ENCODE measurements at places on chromosomes 7 and 10. TPM values are rescaled to one million over a fixed set of nuclear protein-coding genes. Genes with fewer than 3 reads are reported as not detected.

Gene VPS41
- total RNA-seq, result 11.4 TPM

Gene ZNF736
- total RNA-seq, result 0.46 TPM

Gene TRUB1
- 16.8 TPM for total RNA-seq

Gene ZNF365
- total RNA-seq, result not detected

Gene MNX1
- 21.9 TPM for total RNA-seq

Gene CHRM2
- not detected for total RNA-seq

Gene ZNF783
- 20.6 TPM for total RNA-seq

Gene TDRD1
- total RNA-seq, result not detected

Gene SYT15B
- not detected for total RNA-seq

Gene ZSWIM8
- 40.0 TPM for total RNA-seq

Gene IL6
- total RNA-seq, result not detected

Gene PRRT4
- total RNA-seq, result 0.16 TPM

Gene PSMG3
- 129 TPM for total RNA-seq

Gene SPDYE8
- not detected for total RNA-seq

Gene ENKUR
- total RNA-seq, result not detected

Gene OLAH
- not detected for total RNA-seq

Gene PAOX
- 4.7 TPM for total RNA-seq

Gene FRAT2
- 30.3 TPM for total RNA-seq

Gene CHST12
- total RNA-seq, result 14.5 TPM

Gene EPO
- not detected for total RNA-seq

DNA sequence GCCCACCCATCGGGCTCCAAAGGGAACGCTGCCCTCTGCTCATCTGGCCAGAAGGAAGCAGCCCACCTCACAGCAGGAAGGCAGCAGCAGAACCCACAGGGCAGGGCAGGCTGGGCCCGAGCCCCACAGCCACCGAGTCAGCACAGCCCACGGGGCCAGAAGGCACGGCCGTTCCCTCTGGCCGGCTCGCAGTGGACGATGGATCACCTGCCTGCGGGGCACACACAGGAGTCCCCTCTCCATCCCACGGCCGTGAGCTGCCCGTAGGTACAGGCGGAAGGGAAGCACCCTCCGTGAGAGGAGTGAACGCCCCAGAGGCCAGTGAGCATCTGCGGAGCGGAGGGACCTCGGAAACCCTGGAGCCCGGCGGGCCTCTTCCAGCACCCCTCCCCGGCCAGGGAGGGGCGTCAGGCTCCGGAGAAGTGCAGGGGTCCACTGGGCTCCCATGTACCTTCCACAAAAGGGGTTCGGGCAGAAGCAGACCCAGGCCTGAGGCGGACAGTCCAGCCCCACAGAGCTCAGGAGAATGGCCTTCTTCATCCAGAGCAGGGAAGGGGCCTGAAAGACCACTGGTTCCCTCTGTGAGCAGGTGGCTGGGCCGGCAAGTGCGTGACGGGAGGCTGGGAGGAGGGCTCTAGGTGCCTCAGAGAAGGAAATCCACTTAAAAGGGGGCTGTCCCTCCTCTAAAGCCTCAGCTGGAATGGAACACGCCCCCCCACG is 11.7 kb downstream of the NUDT1 start:
- DNase-seq, result no peak

DNA sequence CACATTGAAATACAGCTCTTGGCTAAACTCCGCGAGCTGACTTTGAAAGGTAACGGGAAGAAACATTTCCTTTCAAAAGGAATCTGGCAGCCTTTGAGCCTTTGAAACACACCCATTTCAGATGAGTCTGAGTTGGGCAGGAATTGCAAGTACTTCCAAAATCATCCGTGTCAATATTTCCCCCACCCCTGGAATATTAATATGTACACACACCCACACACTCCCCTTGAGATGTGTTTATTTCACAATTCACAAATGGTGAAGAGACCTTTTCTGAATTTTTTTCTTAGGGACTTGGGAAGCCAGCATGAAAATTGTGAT is 438.7 kb upstream of the NRP1 start:
- no peak for DNase-seq

DNA sequence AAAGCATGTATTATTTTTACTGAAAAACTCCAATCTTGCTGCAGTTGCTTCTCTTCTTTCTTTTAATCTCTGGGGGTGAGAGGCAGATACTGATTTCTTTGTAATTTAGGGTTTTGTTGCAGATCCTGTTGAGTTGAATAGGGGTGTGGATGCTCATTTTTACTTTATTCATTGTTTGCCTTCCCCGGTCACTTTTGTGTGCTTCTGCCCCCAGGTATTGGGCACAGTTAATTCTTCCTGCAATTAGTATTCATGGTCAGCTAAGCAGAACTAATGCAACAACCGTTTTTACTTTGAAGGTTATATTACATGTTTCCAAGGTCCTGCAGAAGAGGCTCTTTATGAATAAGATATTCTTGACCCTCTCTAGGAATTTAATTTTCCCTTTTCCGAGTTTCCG is 96.4 kb downstream of the BUB3 start:
- DNase-seq, result no peak

GRCh38 chr7:151850491-151851124 is 26.3 kb downstream of the PRKAG2 start:
- no peak for DNase-seq

- no peak for DNase-seq
Measured at GRCh38 chr7:136104269-136104603, 127.1 kb upstream of the MTPN start.

DNA sequence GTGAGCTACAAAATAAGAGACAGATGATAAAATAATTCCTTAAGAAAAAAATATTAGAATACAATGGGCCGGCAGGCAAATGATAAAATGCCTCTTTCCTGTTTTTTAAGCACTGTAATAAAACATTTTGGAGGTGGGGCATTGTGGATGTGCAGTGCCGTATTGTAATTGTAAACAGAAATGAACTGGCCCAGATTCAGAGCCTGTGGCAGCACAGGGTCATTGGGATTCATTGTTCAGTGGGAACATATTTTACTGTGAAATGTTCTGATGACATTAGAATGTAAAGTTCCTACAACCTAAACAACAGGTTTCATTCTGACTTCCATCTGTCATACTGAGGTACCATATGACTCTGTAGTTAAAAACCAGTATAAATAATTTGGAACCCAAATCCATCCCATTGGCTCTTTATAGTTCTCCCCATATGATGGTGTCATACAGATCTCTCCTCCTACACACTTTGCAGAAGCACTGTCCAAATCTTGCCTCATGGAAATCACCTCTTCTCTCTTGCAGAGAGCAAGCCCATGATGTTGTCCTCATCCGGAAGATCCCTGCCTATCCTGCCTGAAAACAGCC is 264.6 kb downstream of the WDR37 start:
- DNase-seq, result no peak

- DNase-seq, result no peak
Measured at GRCh38 chr7:112293416-112293815, 86.9 kb downstream of the ZNF277 start.

GRCh38 chr10:24603333-24603732 is 120.4 kb downstream of the ARHGAP21 start:
- no peak for DNase-seq

DNA sequence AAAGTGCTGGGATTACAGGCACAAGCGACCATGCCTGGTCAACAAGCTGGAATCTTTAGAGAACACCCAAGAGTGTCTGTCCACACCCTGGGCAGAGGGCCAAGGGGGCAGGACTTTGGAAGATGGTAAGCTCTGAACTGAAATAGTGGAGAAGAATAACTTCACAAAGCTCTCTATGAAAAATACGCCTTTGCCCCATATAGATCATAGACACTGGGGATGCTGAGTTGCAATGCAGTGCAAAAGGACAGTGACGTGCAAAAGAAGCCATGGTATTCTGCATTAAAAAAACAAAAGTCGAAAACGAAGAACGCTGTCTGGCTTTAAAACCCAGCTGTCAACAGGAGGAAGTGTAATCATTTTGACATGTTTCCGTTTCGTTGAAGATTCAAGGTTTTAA is 353.6 kb downstream of the CALN1 start:
- DNase-seq, result no peak

- no peak for DNase-seq
Measured at GRCh38 chr7:5214641-5215040, 24.6 kb downstream of the WIPI2 start.

GRCh38 chr10:86286236-86287109 is 80.1 kb downstream of the GRID1 start:
- no peak for DNase-seq

DNA sequence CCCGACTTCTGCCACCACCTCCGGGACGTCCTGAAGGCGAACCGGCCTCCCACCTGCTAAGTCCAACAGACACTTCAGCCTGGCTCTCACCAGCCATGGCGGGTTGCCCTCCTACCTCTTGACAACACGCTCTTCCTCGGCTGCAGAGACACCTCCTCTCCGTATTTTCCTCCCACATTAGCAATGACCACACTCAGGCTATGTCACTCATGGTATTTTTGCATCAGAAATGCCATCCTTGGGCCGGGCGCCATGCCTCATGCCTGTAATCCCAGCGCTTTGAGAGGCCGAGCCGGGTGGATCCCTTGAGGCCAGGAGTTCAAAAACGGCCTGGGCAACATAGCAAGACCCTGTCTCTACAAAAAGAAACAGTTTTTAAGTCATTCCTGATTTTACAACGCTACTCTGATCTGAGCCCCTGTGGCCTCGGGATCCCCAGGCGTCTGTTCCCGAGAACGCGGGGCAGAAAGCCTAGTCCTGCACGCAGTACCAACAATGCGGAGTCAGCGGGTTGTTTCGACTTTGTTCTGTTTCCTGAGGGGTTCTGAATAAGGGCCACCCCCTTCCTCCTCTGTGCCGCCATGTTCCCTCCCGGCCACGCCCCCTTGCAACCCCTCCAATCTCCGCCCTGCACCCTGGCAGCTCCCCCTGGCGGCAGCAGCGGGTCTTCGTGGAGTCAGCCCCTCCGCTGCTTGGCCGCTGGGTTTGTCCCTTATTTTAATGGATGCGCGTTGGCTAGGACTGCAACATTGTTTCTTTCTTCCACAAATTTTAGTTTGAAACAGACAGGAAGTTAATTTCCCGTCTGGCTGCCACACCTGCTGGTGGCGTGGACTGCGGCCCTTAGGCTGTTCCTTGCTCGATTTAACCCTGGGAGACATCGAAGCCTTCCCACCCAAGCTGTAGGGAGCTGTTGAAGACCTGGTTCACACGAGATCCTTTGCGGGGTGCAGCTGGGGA is 9.7 kb upstream of the ZFAND2A start:
- no peak for DNase-seq

DNA sequence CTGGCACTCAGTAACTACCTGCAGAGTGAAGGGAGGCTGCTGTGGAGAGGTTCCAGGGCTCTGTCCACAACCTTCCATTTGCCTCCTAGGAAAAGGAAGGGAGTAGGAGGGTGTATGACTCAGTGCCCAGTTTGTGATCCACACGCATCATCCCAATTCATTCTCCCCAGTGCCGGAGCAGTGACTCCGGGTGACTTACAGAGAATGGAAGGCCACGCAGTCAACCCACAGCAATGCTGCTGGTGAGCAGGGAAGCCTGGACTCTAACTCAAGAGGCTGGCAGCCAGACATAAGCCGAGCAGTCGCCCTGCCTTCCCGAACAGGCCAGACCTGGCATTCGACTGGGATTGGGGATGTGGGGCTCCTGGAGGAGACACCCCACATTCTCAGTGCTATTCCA is 139.9 kb downstream of the SH3PXD2A start:
- no peak for DNase-seq

GRCh38 chr7:2777898-2778535 is 66.1 kb downstream of the GNA12 start:
- no peak for DNase-seq

DNA sequence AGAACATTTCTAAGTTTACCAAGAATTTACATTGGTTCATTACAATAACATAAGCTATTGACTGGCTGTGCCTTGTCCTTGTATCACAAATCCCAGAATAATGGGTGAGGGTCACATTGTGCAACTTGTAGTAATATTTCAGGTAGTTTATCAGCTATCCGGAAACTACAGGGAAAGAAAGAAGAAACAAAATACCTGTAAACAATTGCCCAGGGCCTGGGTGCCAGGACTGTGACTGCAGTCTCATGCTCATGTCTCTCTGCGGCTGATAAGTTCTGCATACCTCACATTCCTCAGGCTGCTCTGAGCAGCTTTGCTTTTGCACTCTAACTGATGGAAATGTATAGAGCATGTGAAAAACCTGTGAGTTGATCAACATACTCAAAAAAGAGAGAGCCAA is 131.8 kb upstream of the TRIM24 start:
- no peak for DNase-seq

DNA sequence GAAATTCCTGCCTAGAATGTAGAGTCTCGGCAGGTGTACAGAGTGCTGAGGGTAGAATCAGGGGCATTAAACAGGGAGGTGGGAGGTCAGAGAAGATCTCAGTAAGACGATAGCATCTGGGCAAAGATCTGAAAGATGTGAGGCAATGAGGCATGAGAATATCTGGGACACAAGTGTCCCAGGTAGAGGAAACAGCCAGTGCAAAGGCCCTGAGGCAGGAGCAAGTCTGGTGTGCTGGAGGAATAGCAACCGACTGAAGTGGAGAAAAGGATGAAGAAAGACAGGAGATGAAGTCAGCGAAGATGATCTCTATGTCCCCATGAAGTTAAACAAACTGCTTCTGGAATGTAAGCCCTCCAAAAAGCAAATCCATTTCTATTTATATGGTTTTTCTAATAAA is 84.4 kb downstream of the USP6NL start:
- no peak for DNase-seq

DNA sequence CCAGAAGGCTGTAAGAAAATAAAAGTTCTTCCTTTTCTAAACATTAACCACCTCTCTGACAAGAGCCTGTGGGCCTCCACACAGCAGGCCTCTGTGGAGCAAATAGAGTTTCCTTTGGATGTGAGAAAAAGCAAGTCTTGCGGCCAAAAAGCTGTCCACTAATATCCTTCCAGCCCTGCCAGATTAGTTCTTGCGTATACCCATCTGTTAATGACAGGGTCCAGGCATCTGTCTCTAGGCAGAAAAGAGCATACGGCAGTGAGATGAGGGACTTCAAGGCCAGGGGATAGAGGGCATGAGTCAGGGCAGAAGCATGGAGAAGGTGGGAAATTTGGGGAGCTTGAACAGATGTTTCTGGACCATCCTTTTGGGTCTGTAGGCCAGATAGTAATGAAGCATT is 164.9 kb downstream of the NSUN6 start:
- DNase-seq, result no peak

- DNase-seq, result peak; percentile 14
Measured at GRCh38 chr10:103758294-103758681, 97.1 kb downstream of the SH3PXD2A start.

DNA sequence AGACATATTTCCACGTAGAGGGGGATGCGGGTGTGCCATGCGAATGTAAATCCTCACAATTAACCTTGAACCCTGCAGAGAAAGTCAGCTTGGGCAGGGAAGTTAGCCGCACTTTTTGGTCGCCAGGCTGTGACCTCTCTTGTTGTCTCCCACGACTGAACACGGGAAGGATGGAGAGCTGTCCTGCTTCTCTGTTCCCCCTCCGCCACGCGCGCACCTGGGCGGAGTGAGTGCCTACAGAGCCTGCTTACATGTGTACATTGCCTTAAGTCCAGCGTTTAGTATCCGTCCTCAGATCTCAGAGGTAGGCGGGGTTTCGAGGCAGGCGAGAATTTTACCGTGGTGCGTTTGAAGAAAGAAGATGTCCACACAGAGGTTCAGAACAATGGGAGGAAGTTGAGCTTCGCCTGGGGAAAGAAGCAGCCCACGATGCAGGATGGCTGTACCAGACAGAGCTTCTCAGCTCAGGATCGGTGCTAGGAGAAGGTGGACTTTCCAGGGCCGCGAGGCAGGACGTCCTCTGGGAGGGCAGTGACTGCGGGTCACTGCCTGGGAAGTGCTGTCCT is 482 bp upstream of the ERCC6 start:
- peak; percentile 57 for DNase-seq
